GM12864 (cell line): ENCODE measurements at places on chromosomes 7 and 10.

DNA sequence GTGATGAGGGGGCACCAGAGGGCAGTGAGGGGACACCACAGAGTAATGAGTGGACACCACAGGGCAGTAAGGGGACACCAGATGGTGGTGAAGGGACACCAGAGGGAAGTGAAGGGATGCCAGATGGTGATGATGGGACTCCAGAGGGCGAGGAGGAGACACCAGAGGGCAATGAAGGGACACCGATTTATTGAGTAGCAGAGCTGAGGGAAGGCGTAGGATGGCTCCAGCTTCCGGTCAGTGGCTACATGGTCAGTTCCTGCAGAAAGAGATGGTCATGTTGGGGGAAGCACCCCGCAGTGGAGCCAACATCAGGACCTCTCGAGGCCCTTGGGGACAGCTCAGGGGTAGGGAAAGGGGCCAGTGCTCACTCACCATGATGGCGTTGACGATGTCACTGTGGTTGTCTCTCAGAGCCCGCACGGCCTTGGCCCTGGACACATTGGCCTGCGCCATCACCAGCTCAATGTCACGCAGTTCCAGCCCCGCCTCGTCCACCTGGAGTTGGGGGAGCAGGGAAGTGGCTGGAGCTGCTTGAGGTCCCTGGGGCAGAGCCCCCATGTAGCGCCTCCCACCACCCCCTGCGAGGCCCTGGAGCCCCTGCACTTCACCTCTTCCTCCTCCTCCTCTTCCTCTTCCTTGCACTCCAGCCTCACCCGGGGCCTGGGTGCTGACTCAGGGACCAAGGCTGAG lies 8.4 kb downstream of the NACAD start:
- no peak for DNase-seq

DNA sequence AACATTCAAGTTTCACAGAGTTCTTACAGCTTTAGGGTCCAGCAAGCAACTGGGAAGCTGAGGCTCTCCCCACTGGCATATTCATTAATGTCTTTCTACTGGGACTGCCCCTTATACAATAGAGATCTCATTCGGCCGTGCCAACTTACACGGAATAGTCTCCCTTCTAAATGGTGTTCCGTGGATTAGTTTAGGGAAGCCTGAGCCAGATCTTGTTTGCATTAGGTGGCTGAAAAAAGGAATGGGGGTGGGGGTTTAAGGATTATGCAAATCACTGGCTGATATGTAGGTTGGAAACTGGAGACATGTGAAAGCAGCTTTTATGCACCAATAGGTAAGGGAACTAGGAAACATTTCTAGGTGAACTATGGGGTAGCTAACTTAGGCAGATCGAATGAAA lies 218.3 kb downstream of the TRIL start:
- DNase-seq: no peak

DNA sequence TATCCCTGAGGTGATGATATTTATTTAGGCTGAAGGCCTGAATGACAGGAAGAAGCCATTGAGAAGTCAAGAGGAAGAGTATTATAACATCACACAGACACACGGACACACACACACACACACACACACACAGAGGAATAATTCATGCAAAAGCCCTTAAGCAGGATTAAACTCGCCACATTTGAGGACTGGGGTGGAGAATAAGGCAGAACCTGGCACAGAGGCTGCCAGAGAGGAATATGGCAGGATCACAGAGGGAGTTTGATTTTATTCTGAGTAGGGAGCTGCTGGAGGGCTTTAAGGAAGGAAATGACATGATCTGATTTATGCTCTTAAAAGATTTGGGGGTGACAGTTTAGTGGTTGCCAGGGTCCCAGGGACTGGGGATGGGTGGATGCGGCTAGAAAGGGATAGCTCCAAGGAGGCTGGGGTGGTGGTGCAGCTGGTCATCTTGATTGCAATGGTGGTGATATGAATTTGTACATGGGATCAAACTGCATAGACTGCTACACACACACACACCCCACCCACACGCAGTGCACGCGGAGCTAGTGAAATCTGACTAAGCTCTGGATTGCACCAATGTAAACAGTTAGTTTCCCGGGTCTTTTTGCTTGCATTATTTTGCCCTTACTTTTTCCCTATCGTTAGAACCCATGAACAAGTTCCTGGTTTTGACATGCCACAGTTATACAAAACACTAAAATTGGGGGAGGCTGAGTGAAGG lies 11.2 kb downstream of the SMURF1 start:
- DNase-seq: no peak

DNA sequence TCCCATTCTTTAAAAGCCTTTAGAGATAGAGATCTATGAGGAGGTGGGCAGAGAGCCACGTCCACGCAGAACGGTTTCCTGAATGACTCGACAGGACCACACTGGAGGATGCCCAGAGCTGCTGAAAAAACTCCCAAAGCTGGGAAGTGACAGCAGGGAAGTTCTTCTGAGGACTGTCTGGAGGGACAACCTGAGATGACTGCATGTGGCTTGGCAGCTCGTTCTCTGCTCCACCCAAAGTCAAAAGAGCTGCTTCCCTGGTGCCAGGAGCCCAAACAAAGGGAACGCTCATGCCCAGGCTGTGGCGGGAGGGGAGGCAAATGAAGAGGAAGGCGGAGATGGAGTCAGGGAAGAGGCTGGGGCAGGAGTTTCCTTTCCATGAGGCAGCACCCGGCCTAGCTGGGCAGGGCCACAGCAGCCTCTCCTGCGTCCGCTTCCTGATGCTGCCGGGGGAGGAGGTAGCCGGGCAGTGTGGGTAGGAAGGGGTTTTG lies 95.4 kb downstream of the CCDC3 start:
- DNase-seq: no peak

GRCh38 chr7:388961-389701 lies 99.2 kb downstream of the FOXL3 start:
- DNase-seq: no peak

- DNase-seq: no peak
These were observed 95.3 kb upstream of the GNAI1 start for GRCh38 chr7:80039251-80039884.

DNA sequence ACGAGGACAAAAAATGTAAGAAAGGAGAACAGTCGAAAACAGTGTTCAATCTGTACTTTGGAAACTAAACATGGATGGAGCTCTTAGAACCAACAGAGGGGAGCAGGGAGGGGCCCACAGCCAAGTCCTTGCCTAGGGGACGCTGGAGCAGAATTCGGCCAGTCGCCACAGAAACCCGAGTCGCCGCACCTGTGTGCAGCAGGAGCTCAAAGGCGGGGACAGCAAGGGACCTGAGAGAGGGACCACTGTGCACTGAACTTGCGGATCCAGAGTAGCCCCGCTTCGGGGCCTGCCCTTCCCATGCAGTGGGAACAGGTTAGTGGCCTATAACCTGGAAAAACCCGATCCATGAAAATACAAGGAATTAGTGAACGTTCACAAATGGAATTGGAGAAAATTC lies 68.1 kb downstream of the SEC61G start:
- no peak for DNase-seq

DNA sequence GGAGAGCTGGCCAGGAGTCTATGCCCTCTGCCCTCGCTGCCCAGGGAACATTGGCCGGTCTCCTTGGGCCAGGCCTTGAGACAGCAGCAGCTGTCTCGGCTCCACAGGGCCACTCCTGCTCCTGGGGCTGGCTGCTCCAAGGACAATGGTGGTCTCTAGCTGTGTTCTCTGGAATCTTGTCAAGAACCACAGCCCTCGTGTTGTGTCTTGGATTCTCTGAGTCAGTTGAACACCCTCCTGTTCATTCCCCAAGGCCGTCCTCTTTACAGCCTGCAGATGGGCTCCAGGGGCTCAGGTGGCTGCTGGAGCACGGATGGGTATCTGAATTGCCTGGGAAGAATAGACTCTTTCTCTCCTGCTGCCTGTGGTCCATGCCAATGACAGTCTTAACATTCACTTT lies 511.1 kb downstream of the GLRX3 start:
- DNase-seq: no peak

GRCh38 chr10:60139290-60139689 lies 232.9 kb upstream of the CCDC6 start:
- DNase-seq: no peak

GRCh38 chr7:45919231-45919784 lies 1.8 kb downstream of the IGFBP3 start:
- no peak for DNase-seq

- DNase-seq: no peak
These were observed 606.5 kb upstream of the PFKP start for GRCh38 chr10:2460812-2461211.

DNA sequence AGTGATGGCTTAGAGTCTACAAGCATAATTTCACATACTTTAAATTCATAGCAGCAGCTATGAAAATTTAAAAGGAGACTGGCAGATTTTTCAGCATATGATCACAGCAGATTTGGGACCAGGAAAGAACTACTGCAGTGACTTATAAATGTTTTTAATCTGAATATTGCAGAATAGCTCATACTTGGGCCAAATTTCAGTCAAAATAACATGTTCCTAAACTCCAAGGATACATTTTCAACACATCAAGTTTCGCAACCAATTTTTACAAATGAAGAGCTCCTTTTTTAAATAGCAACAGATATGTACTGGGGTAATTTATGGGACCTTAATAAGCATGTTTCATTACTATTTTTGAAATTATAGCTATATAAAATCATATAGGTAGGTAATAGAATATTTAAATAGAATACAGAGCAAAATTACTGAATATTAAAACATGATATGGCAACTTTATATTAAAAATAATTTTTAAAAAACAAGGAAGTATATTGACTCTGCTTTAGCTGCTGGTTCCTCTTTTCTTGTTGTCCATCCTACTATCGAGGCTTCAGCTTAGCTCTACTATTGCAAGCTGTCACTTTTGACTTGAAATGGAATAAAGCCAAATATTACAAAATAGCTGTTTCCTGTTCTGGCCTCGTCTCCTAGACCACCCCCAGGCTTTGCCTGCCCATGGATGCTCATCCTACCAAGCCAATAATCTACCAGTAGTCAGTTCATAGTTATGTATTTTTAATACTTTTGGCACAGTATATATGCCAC lies 123.1 kb downstream of the NRBF2 start:
- no peak for DNase-seq

- DNase-seq: no peak
These were observed 154.7 kb downstream of the PTPN20 start for GRCh38 chr10:47065903-47066302.

DNA sequence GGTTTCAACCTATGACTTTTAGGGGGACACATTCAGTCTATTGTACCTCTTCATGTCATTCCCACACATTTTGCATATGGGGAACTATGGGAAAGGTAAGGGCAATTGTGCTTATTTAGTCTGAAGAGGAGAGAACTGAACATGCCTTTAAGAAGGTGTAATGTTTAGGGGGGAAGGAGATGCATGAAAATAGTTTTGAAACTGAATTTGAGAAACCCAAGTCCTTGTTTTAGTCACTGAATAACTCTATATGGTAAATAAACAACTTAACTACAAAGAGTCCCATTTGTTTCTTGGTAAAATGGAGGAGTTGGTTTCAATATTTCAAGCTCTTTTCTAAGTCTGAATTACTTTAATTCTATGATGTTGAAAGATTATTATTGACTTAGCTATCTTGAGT lies 166.1 kb downstream of the DNAJB9 start:
- DNase-seq: no peak

DNA sequence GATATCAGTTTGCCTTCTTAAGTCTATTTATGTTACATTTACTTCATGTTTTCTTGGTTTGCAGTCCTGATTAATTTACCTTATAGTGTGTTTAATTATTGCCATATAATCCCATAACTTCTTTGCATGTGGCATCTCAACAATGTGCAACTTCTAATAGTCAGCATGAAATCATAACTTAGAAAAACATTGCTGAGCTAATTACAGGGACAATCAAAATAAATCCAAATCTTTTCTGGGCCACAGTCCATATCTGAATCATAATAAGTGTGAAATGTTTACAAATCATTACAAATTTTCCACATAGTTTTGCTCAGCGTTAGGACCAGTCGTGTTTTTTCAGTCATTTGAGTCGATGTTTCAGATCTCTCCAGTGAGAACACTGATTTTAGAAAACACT lies 29.1 kb upstream of the CABCOCO1 start:
- DNase-seq: no peak

GRCh38 chr10:92419740-92420545 lies 129.0 kb downstream of the MARCHF5 start:
- DNase-seq: no peak

DNA sequence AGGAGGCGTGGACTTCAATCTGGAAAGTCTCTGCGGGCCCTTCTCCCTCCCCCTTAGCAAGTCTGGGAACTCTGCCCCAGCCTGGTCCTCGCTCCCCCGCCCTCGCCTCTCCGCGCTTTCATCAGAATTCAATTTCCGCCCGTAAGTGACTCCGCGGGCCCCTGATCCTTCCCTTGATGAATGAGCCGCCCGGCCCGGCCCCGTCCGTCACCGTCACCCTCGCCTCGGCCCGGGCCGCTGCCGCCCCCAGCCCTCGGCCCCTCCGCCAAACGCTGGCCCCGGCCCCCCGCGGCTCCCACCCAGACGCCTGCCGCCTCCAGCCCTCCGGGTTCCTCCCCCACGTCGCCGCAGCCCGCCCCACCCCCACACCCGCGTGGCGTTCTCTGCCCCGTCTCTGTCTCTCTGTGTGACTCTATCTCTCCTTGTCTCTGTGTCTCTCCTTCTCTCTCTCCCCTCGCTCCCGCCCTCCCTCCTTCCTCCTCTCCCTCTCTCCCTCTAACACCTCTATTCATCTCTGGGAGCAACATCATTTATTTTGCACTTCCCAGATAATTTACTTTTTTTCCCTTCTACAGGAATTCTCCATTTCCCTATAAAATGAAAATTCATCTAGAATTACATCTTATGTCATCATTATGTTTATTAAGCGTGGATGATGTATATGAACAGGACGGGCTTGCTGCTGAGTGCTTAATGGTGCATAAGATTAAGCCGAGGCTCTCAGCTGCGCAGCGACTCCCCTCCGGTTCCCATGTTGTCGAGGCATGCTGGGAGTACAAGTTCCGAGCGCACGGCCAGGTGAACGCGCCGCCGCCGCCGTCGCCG lies 91.2 kb upstream of the PAX2 start:
- DNase-seq: no peak

GRCh38 chr10:124740369-124741280 lies 3.6 kb downstream of the FAM53B start:
- DNase-seq: no peak

GRCh38 chr10:124224331-124225028 lies 131.1 kb upstream of the CHST15 start:
- no peak for DNase-seq

- DNase-seq: no peak
These were observed 825 bp downstream of the RAB11FIP2 start for GRCh38 chr10:118045837-118046394.

GRCh38 chr10:42113158-42113450 lies 525.3 kb downstream of the ZNF33B start:
- no peak for DNase-seq
